AG09319 (cell line): ENCODE measurements at places on chromosomes 5 and 9.

GRCh38 chr9:7318920-7319319, 480.7 kb downstream of the DMAC1 start:
- DNase-seq: no peak

- no peak for DNase-seq
Observed at GRCh38 chr5:139438707-139439012, 665 bp downstream of the DNAJC18 start.

DNA sequence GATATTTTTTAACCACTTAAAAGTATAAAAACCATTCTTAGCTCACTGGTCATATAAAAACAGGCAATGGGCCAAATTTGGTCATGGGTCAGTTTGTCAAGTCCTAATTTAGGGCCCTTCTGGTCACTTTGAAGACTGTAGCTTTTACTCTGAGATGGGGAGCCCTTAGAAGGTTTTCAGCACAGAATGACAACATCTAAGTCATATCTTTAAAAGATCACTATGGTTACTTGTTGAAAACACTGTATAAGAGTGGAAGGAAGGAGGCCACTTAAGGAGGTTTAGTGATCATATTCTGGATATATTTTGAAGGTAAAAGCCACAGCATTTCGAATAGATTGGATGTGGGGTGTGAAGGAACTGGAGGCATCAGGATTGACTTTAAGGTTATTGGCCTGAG, 76.7 kb downstream of the STRBP start:
- no peak for DNase-seq

- no peak for DNase-seq
Observed at GRCh38 chr5:113031557-113031956, 55.0 kb downstream of the DCP2 start.

DNA sequence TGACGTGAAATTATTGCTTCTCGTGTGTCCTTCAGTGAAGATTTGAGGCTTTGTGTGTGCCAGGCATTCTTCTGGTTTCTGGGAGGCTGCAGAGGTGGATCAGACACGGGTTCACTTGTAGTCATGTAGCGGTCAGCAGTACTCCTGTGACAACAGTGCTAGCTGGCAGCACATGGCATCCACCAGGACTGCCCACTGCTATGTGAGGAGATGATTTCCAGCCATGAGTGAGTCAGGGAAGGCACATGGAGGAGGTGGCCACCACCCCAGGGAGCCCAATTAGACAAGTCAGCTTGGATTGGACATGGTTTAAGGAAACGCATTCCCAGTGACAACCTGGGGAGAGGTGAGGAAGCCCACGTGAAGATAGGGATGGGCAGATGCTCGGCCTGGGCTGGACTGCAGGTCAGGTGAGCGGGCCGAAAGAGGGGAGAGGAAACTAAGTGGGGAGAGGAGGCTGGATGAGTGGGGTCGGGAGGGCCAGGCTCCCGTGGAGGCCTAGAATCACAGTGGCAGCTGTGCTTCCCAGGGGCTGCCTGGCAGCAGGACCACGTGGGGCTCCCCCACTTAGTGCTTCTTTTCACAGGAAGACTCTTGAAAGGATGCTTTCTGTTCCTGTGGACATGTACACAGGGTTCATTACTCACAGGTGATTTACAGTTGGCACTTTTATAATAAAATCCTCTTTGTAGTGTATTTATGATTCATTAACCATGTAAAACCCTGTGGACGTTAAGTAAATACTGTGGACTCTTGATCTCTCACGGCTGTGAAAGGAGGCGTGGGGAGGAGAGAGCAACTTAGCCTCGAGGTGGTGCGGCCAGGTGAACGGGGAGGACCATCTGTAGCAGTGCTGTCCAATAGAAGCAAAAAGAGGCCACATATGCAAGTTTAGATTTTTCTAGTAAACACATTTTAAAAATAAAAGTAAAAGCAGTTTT, 80.0 kb upstream of the OTULINL start:
- no peak for DNase-seq

DNA sequence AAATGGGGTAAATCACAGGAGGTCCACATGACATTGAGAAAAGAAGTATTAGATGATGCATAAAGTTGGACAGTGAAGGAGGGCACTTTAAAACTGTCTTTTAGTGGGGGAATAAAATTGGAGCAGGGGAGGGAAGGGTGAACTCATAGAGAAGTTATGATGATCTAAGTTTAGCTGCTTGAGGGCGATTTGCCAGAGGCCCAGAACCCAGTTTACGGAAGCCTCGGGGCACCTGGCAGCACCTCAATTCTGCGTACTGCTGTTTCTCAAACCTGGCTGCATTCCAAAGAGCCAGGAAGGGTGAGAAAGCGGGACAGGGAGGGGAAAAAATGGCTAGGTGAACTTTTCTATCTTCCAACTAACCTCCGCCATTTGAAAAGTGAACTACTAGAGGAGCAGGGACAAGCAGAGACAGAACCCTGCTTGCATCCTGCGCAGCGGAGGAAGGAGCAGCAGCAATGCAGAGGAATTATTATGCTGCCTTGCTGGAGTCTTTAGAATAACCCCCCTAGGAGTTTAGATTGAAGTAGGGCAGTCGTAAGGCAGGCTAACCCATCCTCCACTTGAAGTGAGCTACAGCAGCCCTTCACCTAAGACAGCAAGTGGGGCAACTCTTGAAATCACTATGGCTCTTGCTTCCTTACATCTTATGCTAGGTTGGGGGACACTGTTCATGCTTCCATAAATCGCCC, 316.8 kb downstream of the BRINP1 start:
- no peak for DNase-seq

DNA sequence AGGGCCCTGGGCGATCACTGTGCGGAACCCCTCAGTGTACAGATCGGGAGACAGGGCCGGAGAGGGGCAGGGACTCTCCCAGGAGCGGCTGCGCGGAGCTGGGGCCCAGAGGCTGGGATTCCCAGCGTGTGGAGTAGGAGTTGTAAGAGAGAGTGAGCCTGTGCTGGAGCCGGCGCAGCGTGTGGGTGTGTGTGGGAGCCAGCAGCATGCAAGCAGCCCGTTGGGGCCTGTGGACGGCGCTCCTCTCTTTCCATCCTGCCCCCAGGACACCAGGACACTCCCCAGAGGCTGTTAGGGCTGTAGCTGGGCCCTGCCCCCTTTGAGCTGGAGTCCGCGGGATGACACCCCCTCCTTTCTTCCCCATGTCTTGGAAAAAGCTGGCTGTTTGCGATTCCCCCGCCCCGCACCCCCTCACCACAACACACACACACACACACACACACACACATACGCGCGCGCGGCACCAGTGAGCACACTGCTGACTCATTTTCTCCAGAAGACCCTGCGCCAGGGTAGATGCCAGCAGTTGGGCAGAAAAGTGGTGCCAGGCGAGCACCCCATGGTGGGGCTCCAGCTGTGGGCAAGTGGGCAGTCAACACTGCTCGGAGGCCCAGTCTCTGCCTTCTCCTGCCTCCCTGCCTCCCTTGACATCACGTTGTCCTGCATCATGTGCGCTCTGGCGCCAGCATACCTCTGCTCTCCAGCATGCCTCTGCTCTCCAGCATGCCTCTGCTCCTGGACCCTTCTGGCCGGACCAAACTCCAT, 1.5 kb downstream of the COL27A1 start:
- DNase-seq: peak; percentile 63

GRCh38 chr5:141906972-141907371, 16.7 kb upstream of the DELE1 start:
- DNase-seq: no peak

DNA sequence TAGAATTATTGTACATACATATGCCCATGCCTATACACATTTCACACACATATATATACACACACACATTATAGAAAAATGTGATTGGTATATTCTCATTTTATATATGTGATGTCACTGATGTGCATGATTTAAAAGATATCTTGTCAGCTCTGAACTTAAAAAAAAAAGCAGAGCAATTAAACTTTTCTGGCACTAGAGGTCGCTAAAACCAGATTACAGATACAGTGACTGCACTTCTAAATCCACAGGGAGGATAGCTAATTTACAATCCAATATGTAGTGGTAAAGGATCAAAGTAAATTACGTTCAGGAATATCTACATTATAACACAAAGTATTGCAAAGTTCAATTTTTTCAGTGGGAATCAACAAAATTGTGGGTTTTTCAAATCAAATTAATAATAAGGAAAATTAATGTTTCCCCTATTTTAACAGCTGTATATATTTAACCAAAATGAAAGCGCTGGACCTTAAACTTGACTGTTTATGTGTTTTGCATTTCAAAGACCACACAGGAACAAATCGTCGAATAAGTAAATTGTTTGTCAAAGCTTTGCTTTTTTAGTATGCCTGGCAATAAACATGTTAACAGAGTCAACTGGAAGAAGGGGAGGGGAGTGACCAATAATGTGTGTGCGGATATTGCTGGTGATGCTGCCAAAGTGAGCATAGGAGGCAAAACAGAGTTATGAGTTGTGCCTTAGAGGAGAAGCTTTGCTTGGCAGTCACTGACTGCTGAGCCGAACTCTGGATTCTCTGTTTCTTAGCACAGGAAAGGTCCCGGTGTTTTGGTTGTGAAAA, 1201.4 kb upstream of the C9orf72 start:
- no peak for DNase-seq

DNA sequence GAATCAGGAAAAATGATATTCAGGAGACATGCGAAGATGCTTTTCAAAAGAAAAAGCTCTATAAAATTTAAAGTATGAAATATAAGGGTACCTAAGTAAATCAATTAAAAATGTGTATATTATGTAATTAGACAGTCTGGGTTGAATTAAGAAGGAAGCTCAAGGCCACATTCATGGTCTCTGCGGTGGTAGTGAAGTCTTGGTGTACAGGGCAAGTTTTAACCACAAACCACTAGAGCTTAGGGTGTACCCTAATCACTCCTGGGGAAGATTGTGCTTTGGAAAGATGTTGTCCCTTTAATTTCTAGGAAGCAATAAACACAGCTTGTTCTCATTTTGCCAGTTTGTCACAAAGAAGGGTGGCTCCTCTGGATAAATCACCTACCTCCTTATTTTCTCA, 287.2 kb upstream of the ZNF608 start:
- DNase-seq: no peak

DNA sequence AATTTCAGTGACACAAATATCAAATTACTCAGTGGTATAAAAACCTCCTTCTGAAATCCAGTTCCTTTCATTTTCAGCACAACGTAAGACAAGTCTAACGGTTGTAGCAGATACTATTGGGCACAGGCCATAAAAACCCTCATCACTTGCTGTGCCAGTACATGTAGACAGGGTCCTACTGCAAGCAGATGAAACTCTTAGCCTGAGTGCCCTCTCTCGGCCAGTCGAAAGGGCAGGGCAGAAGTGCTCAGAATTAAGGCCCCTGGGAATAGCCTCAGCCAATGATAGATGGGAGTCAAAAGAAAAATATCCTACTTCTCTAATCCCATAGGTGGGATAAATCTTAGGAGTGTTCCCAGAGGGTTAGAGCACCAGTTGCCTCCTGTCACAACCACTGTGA, 168.5 kb upstream of the FER start:
- no peak for DNase-seq

GRCh38 chr5:83551821-83552220, 80.3 kb downstream of the VCAN start:
- DNase-seq: peak; percentile 64
